ENCODE measurements at places on chromosomes 3 and 15. TPM values are rescaled to one million over a fixed set of nuclear protein-coding genes. Genes with fewer than 3 reads are reported as not detected.

Gene NMNAT3
- 2.1 TPM for total RNA-seq

Gene SYNPR
- total RNA-seq = not detected

Gene GPR156
- 0.34 TPM for total RNA-seq

Gene KIF23
- 79.0 TPM for total RNA-seq

Gene ITPKA
- total RNA-seq = 2.0 TPM
